ENCODE measurements at places on chromosomes 1 and 21.
A peak's percentile ranks its signal among the peaks of the same experiment; 100 is the strongest.

GRCh38 chr1:18637511-18637960 is 6.9 kb downstream of the PAX7 start:
- no peak for DNase-seq

DNA sequence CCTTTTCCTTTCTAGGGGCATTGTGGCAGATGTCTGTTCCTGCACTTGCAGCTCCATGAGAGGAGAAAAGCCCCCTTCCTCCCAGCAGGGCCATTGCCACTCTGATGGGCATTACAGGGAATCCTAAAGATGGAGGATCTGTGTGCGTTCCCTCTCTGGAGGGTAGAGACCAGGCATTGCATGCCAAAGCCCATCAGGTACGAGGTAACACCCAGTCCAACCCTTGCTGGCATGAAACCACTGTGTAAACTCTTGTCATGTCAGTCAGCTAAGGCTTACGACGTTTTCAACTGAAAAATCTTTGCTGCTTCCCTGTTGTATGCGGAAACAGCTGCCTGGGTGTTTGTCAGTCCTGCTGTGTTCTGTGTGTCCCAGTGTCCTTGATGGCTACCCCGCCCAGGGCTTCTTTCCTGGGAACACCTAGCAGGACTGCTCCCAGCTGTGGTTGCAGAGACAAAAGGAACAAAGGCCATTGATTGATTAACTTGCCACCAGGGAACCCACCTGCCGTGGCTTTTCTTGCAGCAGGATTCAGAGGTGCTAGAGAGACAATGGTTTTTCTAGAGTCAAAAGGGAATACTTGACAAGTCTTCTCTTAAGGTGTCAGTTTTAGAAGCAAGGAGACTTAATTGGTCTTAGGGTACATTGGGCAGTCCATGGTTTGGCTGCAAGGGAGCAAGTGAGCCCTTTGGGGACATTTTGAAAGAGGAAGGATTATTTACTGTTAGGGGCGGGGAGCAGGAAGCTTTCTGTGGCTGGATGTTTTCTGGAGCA is 24.6 kb downstream of the B3GALT5 start:
- DNase-seq, result no peak

GRCh38 chr1:208500375-208500774 is 256.2 kb upstream of the PLXNA2 start:
- no peak for DNase-seq

DNA sequence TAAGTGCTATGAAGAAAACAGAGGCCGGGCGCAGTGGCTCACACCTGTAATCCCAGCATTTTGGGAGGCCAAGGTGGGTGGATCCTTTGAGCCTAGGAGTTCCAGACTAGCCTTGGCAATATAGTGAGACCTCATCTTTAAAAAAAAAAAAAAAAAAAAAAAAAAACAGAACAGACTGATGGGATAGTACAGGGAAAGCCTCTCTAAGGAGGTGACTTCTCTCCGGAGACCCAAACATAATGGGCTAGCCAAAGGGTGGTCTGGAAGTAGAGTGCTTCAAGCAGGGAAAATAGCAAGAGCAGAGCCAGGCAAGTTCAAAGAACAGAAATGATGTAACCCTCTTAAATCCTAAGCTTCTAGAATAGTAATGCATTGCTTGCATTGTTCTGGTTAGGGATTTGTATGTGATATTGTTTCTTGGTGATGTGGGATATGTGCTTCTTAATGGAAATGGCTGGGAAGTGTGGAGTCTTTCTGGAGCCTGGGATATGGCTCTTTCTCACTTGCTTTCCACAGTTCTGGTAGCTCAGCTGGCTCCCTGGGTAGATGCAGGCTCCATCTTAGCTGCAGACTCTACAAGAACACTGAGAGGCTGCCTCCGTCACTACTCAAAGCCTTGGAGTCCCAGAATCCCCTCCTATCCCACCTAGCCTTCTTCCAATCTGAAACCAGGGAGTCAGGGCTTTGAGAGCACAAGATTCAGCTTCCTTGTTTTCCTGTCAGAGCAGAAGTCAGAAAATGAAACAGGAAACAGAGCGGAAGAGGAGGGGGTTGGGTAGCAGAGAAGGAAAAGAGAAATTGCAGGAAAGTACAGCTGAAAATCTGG is 1.9 kb upstream of the PIGV start:
- DNase-seq, result peak; percentile 58

DNA sequence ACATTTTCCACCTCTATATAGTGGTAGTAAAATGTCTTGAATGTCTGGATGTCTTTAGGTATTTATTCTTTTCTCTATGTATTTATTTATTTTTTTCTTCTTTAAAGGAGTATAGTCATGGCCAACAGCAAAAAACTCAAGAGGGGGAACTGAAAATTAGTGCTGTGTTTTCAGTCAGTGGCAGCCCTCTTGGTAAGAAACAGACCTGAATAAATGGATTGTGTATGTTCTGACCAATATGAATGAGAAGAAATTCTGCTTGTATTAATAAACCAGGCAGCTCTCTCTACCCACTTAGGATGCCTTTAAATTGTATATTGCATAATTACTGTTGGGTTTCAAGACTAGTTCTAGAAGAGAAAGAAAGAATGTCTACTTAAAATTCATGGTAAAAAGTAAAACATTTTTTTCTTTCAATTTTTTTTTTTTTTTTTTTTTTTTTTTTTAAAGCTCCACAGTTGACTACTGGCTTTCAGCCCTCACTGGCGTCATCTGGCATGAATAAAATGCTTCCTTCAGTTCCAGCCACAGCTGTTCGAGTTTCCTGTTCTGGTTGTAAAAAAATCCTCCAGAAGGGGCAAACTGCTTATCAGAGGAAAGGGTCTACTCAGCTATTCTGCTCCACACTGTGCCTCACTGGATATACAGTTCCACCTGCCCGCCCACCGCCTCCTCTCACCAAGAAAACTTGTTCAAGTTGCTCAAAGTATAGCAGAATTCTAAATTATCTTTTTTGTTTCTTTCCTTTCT is 101.6 kb downstream of the ZMYM4 start:
- no peak for DNase-seq

DNA sequence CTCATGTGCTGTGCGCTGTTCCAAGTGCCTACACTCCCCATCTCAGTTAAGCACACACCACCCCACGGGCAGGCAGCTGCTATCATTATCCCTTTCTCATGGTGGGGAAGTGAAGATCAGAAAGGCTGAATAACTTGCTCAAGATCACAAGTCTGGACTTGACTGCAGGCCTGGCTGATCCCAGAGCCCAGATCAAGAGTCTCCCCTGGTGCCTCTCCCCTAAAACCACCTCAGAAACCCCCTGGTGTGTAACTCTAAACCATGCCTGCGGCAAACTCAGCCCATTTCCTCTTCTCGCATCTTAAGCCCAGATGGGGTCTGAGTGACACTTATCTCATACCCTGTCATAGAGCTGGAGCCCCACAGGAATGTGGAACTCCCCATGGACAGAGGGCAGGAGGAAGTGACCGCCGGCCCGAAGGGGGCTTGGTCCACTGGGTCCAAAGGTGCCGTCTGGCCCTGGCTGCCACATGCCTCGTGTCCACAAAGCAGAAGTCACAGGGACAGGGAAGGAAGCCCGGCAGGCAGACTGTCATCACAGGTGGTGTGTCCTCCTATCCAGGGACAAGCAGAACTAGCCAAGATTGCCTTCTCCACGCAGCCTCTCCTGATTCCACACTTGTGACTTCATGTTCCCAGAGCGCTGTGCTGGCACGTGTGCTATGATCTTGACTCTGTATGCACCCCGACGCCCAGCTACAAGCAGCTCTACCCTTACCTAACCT is 92.1 kb downstream of the SYF2 start:
- DNase-seq, result no peak

DNA sequence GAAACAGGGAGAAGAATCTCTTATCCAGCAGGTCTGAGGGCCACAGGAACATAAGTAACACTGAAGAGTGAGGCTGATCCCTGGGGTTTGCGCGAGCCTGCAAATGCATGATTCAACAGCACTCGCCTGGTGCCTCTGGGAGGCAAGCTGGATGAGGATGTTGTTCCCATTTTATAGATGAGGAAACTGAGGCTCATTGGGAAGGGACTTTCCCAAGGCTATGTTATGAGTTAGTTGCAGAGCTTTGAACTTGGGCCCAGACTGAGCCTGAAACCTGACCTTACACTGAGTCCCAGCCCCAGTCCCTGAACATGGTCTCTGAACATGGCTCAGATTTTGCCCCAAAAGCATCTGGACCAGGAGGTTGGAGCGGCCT is 27.7 kb upstream of the POU3F1 start:
- DNase-seq, result no peak

DNA sequence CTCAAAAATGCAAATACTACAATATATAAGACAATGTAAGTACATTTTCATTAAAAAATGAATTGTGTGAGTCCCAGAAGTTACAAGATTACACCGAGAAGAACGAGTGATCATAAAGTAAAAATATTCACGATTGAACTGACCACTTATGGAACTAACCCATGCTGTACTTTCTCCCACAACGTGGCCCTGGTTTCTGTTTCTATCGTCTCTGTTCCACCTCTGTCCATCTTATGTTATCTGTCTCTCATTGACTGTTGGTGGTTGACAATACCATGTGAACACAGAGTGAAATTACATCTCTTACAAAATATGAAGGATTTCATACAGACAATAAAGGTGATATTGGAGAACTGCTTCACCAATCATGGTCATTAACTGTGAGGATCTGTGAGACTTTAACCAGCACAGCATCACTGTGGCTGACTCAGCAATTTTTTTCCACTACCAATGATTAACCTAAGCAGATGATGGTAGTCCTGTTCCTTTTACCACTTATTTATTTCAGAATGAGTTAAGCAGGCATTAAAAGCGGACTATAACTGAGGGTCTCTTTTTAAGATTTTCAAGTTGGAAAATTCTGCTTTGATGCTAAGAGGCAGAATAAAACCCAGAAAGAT is 165.1 kb downstream of the TGFB2 start:
- DNase-seq, result no peak
